Uterus (tissue), 4 donors: ENCODE measurements at places on chromosomes 12 and 14. TPM values are rescaled to one million over a fixed set of nuclear protein-coding genes. Genes with fewer than 3 reads are reported as not detected.

DNA sequence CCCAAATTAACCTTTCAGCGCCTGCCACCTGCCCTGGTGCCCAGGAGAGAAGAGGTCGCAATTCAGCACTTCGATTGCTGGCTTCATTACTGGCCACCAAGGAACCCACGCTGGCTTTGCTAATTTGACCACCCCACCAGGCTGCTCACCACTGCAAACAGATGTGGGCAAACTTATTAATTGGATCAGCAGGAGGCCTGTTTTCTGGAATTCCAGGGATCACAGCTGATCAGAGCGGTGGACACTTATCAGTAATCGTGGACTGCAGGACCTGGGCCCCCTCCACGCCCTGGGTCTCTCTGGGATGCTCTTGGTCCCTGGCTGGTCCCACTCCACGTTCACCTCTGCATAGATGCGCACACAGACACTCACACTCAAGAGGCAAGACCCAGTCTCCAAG, 27.8 kb downstream of the BEGAIN start:
- no peak for DNase-seq

GRCh38 chr14:61476105-61476753, 154.8 kb downstream of the PRKCH start:
- DNase-seq = no peak

Gene EFS
- total RNA-seq = 30.1 TPM

- DNase-seq = no peak
Measured at GRCh38 chr12:91104812-91105466, 6.4 kb downstream of the LUM start.

- DNase-seq = no peak
Measured at GRCh38 chr12:12821975-12822374, 8.8 kb downstream of the DDX47 start.

GRCh38 chr14:100683578-100683977, 43.1 kb upstream of the DLK1 start:
- DNase-seq = no peak

- no peak for DNase-seq
Measured at GRCh38 chr12:45532113-45532512, 197.4 kb upstream of the ARID2 start.

- DNase-seq = no peak
Measured at GRCh38 chr12:91785655-91786498, 359.8 kb downstream of the BTG1 start.

DNA sequence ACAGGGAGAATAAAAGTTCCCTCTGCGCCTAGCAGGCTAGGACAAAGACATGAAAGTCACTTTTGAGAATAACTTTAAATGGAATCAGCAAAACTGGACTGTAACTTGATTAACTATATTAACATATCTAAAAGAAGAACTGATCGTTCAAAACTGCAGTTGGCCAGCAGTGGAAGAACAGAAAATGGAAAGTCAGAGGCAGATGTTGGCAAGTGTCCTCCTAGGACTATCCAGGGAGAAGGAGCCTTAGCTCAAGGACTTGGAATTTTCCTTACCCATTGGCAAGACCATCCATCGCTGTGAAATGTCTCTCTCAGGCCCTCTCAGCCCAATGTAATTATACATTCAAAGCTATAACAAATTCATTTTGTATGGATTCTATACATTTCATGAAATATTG, 419.7 kb downstream of the ATP23 start:
- no peak for DNase-seq

DNA sequence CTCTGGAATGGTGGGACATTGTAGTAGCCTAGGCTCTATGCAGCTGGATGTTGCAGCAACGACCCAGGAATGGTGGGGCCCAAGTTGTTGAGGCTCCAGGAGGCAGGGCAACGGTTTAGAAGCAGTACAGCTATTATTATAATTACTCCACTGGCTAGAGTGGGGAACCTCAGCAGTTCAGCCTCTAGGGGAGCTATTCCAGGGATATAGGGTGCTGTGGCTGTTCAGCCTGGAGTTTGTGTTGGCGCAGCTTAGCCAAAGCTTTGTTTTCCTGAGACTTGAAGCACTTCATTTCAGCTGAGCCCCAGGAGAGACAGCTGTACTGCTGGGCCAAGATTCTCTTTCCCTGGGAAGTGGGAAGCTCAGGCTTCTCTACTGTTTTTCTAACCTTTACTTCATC, 1023.0 kb upstream of the ATXN7L3B start:
- no peak for DNase-seq

Gene VRTN
- total RNA-seq = 0.21 TPM

DNA sequence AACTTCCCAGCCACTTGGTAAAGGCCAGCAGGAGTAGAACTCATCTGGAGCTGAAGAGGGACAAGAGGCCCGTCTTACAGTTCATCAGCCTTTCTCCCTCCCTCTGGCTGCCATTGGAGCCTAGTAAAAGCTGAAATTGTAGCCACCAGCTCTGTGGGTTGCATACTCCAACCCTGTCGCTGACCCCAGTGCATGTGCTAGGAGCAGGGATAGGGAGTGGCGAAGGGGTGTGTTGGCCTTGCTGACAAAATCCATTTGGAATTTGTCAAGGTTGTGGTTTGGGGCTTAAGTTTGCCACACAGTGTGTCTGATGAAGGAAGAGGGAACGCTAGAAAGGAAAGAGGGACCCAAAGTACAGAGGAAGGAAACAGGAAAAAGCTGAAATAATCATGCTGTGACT, 4.0 kb upstream of the ARF3 start:
- DNase-seq = no peak

DNA sequence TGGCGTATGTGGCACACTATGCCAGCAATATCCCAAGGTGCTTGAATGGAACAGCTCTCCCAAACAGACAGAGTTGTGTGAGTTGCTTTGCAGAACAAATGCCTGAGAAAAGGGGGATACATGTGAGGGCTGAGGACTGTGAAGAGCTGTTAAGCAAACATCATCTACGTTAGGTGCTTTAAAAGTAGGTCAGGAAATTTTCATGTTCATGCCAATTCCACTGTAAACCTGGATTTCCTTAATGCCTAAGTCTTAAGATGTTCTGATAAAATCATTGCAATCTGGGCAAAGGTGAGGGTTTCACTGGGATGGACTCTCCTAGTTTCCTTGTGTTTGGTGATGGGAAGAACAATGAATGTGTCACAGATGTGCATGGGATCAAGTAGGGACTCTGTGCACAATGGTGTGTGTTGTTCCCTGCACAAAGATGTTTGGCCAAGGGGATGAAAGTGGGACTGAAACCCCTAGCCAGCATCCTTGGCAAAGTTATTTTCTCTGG, 227.9 kb downstream of the KTN1 start:
- DNase-seq = no peak

DNA sequence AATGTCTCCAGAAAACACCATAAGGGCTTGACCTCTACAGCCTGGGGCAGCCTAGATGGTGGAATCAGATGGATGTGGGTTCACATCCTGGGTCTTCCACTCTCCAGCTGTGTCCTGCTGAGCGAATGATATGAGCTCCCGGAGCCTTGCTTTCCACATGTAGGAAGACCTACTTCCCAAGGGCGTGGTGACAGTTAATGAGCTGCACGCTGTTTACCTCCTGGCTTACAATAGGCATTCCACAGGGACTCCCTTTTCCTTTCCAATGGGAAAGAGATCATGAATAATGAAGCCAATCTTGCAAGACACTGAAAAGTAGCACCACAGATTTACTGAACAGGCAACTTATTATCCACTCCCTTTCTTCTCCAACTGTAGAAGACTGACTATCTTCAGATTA, 46.1 kb downstream of the TMTC1 start:
- DNase-seq = no peak

Gene CLEC2B
- 9.7 TPM for total RNA-seq

DNA sequence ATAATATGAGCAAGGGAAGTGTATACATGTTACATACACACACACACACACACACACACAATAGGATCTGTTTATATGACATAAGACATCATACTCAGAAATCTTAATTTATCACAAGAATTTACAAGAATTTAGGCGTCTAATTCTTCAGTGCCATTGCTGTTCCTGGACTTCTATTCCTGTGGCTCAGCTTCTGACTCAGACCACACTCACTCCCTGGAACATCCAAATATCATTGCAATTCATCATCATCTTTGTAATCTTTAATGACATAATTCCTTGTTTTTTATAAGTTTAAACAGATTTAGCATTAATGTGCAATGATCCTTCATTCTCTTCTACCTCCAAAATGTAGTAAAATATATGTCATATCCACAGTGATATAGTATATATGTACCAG, 544.2 kb downstream of the FOXG1 start:
- no peak for DNase-seq

GRCh38 chr14:104284107-104284592, 145.8 kb downstream of the KIF26A start:
- DNase-seq = no peak

Gene HOXC12
- total RNA-seq = not detected

- no peak for DNase-seq
Measured at GRCh38 chr12:131921866-131922769, 7.0 kb upstream of the PUS1 start.

DNA sequence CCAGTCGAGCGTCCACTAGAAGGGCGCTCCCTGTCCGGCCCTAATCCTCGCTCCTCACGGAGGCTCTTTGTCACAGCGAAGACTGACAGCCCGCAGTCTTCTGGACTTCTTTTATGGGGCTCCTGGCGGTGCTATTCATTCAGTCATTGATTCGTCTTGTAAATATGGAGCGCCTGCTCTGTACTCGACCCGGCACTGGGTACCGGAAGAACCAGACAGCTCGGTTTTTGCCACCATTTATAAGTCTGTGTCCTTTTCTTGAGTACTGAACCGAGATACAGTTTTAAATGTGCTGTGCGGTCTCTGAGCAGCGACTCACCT, 570 bp downstream of the DMAC2L start:
- no peak for DNase-seq

DNA sequence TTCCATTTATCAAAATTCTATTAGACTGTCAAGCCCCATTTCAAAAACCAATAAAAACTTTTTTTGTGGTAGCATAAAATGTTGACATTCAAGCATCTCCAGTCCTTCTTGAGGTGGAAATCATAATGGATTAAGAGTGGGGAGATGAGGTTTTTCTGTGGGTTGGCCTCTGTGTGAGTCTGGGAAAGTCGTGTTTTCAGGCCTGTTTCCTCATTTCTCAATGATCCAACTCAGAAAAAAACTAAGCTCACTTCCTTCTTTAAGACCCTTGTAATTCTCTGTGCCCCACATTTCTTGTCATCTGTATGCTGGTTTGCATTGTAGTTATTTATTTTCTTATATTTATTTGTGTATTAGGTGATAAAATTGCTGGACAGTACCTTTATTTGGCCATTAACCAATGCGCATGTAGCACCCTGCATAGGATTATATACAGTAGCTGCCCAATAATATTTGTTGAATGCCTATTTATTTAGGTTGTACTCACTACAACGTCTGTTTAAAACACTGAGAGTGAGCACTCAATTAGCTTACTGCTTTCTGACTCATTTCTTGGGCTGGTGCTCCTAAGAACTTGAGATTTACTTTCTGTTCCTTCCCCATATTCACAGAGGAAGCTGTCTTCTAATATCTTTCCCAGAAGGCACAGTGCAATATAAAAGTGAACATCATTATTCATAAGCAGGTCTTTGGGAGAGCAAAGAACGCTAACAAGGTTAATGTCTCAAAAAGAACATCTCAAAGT, 121.9 kb downstream of the DNAI7 start:
- DNase-seq = no peak

Gene LPAR5
- 0.61 TPM for total RNA-seq

DNA sequence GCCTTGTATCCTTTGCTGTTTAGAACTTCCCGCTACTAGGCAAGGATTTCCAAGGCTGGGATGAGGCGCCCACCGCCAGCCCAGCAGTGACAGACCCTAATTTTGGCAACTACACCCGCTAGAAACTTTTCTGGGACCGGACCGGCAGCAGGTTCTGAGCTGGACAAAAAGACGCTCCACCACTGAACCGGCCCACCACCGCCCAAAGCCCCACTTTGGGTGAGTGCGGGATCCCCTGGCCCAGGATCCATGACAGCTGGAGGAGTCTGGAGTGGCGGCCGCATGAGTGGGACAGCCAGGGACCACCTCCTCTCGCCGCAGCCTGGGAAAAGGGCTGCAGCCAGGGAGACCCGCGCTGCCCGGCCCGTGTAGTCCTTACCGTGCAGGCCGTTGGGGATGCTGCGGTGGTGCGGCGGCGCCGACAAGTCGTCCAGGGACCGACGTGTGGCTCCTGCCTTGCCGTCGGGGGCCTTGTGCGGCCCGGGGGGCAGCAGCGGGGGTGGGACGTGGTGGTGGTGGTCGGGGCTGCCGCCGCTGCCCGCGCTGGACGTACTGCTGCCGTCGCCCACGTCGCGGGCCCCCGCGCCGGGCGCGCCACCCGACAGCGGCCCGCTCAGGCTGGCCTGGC, 1.1 kb downstream of the CCDC85C start:
- DNase-seq = no peak

Gene DAZAP2
- 229 TPM for total RNA-seq

DNA sequence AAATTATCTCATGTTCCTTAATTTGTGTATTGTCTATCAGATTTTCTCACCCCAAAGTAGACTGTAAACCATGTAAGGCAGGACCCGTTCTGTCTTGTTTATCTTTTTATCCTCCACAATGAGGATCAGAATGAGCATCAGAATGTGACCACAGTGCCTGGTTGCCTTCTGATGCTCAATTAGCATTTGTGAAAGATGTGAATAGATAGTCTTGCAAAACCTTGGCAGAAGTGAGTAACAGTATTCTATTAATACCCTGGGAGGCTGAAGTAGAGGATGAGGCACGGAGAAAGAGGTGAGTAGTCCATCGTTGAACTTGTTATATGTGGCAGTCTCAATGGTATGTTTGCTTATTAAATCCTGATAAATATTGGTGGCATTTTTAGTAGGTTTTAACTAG, 781.4 kb downstream of the NRXN3 start:
- no peak for DNase-seq

Gene TAS2R31
- total RNA-seq = 10.2 TPM

DNA sequence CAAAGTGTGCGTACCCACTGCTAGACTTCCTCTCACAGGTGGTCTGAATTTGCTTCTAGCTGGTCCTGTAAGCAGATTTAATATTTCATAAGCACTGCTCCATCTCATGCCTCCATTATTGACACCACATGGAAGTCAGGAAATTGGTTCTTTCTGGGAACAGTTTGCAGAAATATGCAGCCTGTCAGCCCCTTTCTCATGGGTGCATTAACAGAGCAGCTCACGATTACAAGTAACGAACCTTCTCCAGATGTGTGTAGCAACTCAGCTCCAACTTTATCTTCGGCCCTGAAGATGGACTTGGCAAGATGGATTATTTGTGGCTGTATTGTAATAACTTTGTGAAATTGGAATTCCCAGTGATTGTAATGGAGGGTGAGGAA, 214.5 kb upstream of the DDHD1 start:
- no peak for DNase-seq

DNA sequence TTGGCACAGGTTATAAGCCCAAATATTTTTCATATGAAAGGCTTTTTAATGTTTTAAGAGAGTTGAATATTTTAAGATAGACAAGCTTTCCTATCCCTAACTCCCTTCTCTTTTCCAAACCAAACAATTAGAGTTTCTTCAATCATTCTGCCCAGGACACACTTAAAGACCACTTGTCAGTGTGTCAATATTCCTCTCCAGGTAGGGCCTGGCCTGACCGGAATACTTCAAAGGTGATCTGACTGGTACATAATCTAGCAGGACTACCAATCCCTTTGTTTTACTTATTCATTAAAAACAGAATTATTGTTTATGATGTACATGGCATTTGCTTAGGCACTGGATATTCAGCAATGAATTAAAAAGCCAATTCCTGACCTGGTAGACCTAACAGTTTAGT, 24.2 kb upstream of the SNRPF start:
- DNase-seq = no peak
